Stimulated activated CD4-positive, alpha-beta T cell treated with anti-CD3 and anti-CD28 coated beads, TNF-alpha, amount 100 ng/mL, for 1 hour (primary cell): ENCODE measurements at places on chromosomes 2 and 18.

DNA sequence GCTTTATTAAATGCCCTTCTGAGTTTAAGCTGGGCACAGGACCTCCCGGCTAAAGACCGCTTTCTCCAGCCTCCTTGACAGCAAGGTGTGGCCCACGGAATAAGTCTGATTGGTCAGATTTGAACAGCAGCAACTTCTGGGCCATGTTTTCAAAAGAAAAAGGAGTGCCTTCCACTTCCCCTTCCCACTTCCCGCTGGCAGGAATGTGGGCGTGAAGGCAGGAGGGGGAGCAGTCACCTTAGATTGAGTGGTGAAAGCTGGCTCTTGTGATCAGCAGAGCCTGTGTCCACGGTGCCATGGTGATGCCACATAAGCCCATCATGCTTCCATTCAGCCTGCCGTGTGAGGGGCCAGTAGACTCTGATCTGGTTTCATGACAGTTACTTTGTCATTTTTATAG, 136.6 kb upstream of the GLI2 start:
- no peak for DNase-seq

DNA sequence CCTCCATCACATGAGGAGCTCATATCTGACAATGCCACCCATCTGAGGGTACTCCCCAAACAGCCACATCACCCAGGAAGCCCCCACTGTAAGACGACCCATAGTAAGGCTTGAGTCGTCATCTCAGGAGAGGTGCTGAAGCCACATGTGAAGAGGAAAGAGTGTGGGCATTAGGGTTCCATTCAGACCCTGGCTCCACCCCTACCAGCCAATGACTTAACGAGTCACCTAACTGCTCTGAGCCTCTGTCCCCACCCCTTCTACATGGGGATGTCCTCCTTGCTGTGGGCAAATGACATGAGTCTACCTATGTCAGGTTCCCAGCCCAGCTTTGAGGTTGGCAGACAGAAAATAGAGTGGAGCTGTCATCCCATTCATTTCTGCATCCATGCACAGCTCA, 46.3 kb downstream of the C1QL2 start:
- no peak for DNase-seq

DNA sequence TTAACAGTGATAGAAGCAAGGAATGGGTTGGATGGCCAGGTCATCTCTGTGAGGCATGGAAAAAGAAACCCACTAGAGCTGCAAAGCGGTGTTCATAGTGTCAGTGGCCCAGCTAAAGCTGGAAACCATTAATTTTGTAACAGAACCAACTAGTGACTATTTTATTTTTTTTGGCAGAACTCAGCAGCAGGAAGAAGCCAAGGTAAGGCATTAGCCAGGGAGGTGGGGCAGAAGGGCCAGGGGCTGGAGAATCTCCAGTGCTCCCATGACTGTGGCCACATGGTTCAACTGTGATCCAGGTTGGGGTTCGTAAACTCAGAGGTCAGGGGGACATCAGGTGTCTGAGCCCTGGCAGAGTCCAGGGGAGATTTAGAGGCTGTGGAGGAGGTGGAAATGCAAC, 25.9 kb upstream of the YES1 start:
- no peak for DNase-seq

DNA sequence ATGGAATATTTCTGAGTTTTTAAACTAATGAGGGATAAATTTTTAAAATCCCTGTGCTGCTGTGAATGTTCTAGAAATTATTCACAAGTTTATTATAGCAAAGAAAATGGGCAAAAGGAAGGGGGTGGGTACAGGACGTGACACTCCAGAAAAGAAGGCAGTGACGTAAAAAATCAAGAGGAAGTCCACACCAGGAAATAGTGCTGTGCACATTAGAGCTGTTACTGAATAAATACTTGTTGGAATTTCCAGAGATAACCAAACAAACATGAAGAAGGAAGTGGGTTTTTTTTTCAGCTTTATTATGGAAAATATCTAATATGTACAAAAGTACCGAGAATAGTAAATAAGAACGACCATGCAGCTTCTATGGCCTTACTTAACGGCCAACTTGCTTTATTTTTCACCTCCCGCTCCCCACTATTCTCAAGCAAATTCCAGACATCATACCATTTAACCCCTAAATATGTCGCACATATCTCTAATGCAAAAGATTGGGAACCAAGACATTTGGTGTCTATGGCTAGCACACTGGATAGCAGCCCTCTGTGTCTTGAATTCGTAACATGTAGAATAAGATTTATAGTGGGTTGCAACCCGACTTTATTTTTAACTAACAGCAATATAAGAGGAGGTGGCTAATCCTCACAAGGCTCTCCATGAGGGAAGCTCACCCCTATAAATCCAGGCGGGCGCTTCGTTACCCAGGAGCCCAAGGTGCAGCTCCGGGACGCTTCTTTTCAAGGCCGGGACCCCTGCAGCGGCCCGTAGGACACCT, 580 bp upstream of the NDUFV2 start:
- no peak for DNase-seq

- DNase-seq: no peak
These were observed 30.7 kb downstream of the FSHR start for GRCh38 chr2:49123600-49123999.

- DNase-seq: no peak
These were observed 461.4 kb downstream of the GALR1 start for GRCh38 chr18:77711096-77711495.

GRCh38 chr18:1825296-1825695, 746.0 kb downstream of the METTL4 start:
- no peak for DNase-seq

- no peak for DNase-seq
These were observed 8.4 kb upstream of the RNF125 start for GRCh38 chr18:32010124-32010721.

GRCh38 chr2:86396291-86396785, 44.8 kb upstream of the KDM3A start:
- DNase-seq: no peak

- DNase-seq: no peak
These were observed 149.7 kb upstream of the KLHL29 start for GRCh38 chr2:23235292-23235691.

DNA sequence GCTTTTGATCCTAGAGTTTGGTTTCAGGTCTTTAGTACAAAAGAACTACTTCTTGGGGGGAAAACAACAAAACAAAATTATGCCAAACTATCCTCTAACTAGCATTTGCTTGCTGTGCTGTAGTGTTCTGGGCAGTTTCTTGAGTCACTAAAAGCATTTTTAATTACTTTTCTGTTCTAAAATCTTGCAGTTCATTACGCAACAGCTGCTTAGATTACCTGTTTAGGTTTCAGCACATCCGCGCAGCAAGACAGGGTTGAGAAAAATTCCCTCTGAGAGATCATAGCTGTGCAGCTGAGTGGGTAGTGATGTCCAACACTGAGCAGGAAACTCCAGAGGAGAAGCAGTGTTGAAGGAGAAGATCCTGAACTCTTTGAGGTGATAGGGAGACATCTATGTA, 9.0 kb downstream of the DAW1 start:
- no peak for DNase-seq

DNA sequence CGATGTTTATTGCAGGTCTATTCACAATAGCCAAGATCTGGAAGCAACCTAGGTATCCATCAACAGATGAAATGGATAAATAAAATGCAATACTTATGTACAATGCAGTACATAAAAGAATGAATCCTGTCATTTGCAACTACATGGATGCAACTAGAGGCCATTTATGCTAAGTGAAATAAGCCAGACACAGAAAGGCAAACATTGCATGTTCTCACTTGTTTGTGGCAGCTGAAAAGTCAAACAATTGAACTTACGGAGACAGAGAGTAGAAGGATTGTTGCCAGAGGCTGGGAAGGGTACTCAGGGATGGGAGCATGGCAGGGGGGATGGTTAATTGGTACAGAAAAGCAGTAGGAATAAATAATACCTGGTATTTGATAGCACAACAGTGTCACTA, 563.9 kb downstream of the TMX3 start:
- no peak for DNase-seq

GRCh38 chr2:236078297-236079255, 89.6 kb downstream of the GBX2 start:
- DNase-seq: no peak

DNA sequence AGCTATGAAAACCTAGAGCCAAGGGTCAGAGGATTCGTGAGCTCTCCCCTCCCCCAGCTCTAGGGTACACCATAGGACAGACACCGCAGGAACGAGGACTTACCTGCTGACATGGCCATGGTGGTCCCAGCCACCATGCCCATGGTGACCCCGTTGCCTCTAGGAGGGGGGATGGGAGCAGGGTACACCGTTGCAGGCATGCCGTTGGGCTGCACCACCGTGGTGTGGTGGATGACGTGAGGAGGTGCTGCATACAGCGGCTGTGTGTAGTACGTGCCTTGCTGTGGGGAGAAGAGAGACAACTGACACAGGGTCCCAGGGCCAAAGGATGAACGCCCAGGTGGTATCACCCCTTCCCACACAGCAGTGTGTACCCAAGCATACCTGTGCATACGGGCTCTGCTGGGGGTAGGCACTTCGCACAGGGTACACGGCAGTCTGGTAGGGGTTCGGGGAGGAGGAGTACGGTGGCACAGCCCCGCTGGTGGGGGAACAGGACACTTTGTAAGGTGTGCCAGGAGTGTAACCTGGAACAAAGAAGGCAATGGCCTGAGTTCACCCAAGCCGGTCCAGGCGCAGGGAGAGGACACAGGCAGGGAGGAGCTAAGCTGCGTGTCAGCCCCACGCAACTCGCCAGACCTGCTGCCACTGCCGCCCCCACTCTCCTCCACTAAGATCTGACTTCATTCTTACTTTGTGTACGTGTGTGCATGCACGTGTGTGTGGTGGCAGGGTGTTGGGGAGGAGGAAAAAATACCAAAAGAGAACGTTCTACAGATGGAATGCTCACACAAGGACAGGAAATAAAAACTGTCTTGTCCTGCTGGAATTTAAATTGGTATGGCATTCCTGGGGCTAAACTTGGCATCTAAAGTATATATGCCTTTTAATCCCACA, 37.8 kb downstream of the FAM168B start:
- no peak for DNase-seq

GRCh38 chr2:58967736-58968135, 726.6 kb upstream of the FANCL start:
- no peak for DNase-seq

DNA sequence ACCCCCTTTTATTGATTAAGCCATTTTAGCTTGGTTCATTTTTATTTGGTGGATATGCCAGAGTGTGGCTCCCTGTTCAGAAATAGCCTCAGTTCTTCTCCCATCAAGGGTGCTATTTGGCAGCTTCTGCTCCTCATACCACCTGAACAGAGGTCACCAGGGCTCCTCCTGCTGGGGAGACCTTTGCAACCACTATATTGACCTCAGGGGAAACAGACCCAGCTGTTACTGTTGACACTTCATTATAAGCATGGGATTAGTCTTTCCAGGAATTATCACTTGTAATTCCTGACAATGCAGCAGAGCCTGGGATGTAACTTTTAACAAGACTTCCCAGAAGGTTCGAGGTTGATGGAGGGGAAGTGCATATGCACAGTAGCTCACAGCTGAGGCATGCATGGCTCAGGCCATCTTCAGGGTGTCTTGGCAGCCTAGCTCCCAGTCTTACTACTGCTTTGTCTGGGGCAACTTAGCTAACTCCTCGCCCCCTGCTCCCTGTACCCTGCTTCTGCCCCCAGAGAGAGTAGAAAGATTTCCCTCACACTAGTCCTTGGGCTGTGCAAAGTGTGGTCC, 239.4 kb upstream of the SPRED2 start:
- DNase-seq: no peak

GRCh38 chr2:78202366-78202765, 680.2 kb upstream of the LRRTM4 start:
- no peak for DNase-seq

- DNase-seq: no peak
These were observed 1.6 kb downstream of the IRS1 start for GRCh38 chr2:226797989-226798421.

GRCh38 chr18:50240080-50240563, 26.2 kb downstream of the CFAP53 start:
- no peak for DNase-seq

DNA sequence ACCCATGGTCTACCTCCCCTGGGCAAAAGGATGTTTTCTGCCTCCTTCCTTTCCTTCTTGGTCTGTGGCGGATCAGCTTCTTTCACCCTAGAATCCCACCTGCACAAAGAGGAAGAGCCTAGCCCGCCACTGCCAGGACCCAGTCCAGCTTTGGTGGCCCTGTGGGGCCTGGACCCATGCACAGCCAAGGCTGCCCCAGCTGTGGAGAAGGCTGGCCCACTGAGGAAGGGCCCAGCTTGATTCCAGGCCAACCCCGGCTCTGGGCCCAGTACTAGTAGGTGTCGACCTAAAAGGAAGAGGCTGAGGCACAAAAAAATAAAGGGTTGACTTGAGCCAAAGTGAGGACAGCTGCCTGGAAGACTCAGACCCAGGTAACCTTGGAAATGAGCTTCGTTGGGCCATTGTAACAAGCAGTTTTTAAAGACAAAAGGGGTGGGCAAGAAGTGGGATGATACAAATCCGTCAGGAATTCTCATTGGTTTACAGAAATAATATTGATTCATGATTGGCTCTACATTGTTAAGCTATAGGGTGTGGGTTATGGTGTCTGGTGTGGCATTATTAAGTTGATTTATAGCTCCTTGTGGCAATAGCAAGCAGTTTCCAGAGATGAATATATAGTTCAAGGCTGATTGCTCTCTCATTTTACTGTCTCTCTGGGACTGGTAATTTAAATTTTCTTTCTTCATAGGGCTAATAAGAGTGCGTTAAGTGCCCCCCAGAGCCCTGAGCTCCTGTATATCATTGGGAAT, 29.8 kb upstream of the MAL start:
- no peak for DNase-seq

- DNase-seq: peak; percentile 72
These were observed 1.9 kb upstream of the CFAP53 start for GRCh38 chr18:50268022-50268747.

- no peak for DNase-seq
These were observed 793.5 kb upstream of the HS6ST1 start for GRCh38 chr2:129112181-129112580.

GRCh38 chr18:54125429-54125828, 99.0 kb downstream of the MBD2 start:
- DNase-seq: no peak

GRCh38 chr2:29900971-29901633, 20.3 kb downstream of the ALK start:
- no peak for DNase-seq

DNA sequence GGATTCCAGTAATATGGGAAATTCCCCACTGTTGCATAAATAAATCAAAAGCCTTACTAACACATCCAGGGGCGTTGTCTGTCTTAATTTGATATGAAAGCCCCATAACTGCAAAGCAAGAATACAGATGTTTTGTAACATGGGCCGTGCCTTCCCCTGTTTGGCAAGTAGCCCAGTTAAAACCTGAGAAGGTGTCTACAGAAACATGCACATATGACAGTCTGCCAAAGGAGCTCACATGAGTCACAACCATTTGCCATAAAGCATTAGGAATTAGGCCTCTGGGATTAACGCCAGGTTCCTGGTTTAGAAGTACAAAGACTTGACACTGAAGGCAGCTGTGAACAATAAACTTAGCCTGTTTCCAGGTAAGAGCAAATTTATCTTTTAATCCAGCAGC, 43.1 kb upstream of the LONRF2 start:
- no peak for DNase-seq

GRCh38 chr2:217407362-217407761, 547.5 kb upstream of the TNP1 start:
- DNase-seq: no peak

GRCh38 chr2:61670591-61671501, 132.7 kb upstream of the XPO1 start:
- DNase-seq: no peak

- DNase-seq: no peak
These were observed 13.7 kb downstream of the HES6 start for GRCh38 chr2:238225911-238226697.
